ENCODE measurements at places on chromosomes 11 and 22.
A peak's percentile ranks its signal among the peaks of the same experiment; 100 is the strongest.

GRCh38 chr11:11426226-11426952, 73.3 kb upstream of the CSNK2A3 start:
- no peak for DNase-seq

- DNase-seq = no peak
Measured at GRCh38 chr11:8067567-8067928, 13.5 kb upstream of the TUB start.

DNA sequence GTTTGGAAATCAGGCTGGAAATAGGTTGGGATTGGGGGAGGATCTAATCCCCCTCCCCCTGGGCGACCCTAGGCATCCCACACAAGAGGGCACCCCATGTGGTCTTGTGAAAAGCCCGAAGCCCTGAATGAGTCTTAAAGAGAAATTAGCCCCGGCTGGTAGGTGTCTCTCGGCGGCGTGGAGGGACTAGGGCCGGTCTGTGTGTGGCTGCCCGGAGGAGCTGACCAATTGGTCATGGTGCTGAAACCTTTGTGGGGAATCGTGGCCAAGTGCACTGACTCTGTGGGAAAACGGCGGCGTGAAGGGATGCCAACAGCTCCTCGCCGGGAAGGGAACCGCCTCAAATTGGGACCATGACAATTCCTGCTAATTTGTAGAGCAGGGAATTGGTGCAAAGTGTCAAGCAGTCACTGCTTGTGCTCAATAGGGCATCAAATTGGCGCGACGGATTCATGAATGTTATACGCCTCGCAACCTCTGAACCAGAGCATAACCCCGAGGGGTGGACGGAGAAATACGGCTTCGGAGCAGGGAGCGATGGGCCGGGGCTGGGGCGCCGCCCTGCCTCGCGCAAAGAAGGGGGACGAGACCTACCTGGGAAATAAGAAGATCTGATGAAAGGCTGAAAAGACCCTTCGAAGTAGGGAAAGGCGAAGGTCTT, 1.5 kb downstream of the DBX1 start:
- no peak for DNase-seq

DNA sequence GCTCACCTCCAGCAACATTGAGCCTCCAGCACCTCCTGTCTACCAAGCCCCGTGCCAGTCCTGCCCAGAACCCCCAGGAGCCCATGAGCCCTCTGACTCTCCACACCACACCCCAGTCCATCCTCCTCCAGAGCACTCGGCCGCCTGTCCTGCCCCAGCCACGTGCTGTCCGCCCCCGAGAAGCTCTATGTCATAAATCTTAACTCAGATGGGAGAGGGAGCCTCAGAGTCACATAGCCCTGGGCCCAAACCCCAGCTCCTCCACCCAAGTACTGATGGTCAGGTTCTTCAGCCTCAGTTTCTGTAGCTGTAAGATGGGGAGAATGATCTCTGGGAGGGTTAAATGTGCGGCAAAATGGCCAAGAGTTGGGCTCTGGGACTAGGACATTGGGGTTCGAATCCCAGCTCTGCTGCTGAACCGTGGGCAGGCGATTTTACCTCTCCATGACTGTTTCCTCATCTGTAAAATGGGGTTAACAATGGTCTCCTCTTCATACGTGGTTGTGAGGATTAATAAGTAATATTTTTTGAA, 27.8 kb downstream of the CYTH4 start:
- DNase-seq = no peak

GRCh38 chr11:826836-827145, 928 bp upstream of the CRACR2B start:
- DNase-seq = no peak

GRCh38 chr11:34029176-34029575, 22.4 kb upstream of the CAPRIN1 start:
- no peak for DNase-seq

GRCh38 chr11:64855596-64856304, 11.3 kb upstream of the CDC42BPG start:
- DNase-seq = no peak

GRCh38 chr11:6224421-6224820, 10.0 kb downstream of the FHIP1B start:
- DNase-seq = no peak

DNA sequence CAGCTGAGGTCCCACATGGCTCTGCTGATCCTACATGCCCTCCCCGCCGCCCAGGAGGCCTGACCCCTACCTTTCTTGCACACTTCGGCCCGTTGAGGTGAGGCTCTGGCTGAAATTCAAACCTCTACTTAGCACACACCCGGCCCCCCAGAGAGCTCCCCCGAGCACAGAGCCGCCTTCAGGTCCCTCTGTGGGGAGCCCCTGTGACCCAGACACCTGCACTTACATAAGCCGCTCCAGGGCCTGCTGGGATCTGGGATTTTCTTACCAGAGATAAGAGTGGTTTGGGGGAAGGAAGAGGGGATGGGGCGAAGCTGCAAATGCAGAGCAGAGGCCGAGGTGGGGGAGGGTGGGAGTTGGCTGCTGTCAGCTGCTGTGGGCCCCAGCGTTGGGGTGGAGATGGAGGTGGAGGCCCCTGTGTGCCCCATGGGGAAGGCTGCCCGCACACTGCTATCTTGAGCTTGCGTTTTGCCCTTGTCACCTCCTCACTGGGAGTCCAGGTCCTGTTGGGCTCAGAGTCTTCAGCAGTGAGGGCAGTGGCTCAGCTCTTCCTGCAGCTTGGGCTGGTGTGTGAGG, 30.6 kb downstream of the CAPN1 start:
- no peak for DNase-seq

GRCh38 chr11:43567396-43567975, 113.1 kb upstream of the HSD17B12 start:
- DNase-seq = peak; percentile 23

GRCh38 chr22:21628386-21629254, 1.2 kb downstream of the YDJC start:
- DNase-seq = no peak

GRCh38 chr11:121374286-121374985, 77.7 kb upstream of the SORL1 start:
- DNase-seq = no peak

DNA sequence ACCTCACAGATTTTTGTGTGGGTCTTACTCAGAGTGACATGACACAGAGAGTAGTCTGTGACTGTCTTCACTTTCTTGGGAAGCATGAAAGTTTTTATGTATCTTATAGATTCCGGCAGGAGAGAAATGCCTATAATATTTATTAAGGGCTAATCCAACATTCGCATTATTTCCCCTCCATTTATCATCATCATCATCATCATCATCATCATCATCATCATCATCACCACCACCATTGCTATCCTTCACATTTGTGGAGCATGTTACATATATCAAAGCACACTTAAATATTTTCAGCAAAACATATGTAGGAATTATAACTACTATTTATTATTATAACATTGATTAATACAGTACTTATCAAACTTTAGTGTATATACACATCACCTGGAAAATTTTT, 66.2 kb downstream of the GAS2 start:
- DNase-seq = no peak

DNA sequence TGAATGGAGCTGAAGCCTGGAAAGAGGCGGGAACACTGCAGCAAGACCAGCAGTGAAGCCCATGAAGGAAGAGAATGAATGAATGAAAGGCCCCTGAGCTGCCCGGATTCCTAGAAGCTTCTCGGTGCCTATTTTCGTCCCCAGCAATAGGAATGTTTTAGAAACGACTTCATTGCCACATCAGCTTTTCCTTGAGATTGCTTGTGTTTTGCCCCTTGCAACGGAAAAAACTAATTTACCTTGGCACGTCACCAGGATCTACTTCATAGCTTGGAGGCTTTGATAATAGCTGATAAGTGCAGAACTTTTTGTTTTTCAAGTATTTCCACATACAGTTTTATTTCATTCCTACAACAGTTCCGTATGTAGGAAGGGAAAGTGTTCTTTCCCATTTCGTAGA, 248.9 kb upstream of the NARS2 start:
- DNase-seq = no peak

DNA sequence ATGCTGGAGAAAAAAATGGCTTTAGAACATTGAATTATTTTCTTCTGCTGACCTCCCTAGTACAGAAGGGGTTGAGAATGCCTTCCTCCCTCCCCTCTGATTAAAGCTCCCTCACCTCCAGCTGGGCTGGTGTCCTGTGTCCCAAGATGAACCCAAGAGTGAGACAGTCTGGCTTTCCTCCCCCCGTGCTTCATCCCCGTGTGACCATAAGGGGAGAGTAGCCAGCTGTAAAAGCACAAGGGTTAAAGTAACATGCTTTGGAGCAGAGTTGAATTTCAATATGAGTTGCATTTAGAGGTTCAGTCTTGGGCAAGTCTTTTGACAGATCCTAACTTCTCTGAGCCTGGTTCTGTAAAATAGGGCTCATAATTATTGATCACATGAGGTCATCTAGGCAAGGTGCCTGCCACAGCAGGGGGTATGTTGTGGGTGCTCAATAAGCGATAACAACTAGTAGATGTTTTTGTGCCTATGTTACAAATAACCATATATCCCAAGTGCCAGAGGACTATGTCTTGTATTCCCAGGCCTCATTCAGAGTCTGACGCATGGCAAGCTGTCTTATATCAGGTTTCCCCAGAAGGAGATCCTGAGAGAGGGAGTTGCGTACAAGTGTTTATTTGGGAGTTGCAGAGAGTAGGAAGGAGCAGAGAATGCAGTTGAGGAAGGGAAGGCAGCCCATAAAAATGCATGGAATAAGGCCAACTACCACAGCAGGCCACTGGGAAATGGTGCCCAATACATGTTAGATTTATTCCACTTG, 4.1 kb downstream of the PRG2 start:
- no peak for DNase-seq

- no peak for DNase-seq
Measured at GRCh38 chr11:7965386-7965785, at the start of gene NLRP10. Gene NLRP10 (minus strand): TSS chr11:7965447. CDS start chr11:7963495, 1,952 bp downstream.

- no peak for DNase-seq
Measured at GRCh38 chr22:25770333-25770732, 28.3 kb downstream of the MYO18B start.

DNA sequence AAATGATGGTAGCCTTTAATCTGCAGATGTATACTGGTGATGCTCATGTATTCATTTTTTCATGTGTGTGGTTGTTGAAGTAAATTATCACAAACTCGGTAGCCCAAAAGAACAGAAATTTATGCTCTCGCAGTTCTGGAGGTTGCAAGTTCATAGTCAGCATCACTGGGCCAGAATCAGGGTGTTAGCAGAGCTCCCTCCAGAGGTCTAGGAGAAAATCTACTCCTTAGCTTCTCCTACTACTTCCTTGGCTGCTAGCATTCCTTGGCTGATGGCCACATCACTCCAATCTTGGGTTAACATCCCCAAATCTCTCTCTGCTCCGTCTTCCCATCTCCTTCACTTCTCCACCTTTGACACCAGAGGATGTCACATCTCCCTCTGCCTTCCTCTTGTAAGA, 45.3 kb upstream of the GALNT18 start:
- DNase-seq = no peak

DNA sequence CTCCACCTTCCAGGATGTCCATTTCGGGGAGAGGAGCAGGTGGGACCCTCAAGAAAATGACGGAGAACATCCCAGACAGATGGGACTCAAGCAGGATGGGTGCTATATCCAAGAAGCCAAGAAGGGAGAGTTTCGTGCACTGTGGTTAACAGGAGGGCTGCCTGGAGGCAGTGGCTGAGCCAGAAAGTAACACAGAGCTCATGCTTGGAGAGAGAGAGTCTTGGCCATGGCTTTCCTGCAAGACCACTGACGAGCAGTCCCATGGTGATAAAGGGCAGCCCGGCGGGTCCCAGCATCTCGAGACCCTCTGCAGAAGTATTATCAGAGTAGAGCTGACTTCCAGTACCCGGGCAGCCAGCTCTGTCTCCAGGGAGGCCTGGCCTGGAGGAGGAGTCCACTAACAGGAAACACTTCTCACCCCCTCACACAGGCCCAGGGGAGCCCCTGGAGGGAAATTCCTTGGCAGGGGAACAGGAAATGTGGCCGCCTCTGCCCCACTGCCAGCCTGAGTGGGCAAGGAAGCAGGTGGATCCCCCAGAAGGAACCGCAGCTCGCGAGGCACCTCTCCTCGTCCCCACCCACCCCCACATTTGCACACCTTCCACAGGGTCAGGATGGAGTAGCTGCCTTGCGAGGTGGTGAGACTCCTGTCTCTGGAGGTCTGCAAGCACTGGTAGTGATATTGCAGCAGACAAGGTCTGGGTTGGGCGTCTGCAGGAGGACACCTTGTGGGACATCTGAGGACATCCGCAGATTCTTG, 32.2 kb downstream of the CYTH4 start:
- DNase-seq = no peak

GRCh38 chr11:120827820-120828219, 196.1 kb upstream of the TBCEL start:
- DNase-seq = no peak

DNA sequence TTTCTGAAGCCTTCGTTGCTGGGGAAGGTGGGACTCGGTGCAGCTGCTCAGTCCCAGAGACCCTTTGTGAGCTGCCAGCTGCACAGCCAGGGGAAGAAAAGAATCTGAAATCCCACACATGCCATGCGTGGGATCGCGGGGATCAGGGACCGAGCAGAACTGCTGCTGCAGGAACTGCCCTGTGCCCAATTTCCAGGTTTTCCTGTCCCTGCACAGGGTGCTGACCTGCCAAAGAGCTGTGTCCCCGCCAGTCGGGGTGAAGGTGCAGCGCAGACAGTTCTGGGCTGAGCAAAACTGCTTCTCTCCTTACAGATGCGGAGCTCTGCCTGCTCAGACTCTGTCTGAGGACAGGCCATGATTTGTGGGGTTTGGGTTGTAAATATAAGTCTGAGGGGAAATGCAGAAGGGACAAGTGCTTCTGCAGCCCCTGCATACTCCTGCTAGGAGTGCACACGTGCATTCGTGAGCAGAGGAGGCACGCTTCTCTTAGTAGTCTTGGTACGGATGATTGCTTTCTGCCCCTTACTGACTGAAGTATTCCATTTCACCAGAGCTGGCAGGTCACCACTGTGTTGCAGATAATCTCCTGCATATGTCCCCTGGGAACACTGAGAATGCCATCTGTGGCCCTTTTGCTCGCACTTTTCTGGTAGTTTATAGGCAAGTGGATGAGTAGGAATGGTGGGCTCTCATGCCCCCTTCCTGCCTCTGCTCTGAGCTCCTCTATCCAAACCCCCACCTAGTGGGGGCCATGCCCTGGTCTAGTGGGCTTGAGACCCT, 141.4 kb downstream of the PARVA start:
- no peak for DNase-seq

GRCh38 chr11:61832754-61833153, 4.7 kb downstream of the FADS2 start:
- no peak for DNase-seq

DNA sequence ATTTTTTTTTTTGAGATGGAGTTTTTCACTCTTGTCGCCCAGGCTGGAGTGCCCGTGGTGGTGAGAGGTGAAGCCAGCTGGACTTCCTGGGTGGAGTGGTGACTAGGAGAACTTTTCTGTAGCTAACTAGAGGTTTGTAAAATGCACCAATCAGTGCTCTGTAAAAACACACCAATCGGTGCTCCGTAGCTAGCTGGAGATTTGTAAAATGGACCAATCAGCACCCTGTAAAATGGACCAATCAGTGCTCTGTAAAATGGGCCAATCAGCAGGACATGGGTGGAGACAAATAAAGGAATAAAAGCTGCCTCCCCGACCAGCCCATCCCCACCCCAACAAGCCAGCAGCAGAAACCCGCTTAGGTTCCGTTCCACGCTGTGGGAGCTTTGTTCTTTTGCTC, 4.4 kb upstream of the RAPSN start:
- no peak for DNase-seq
